ENCODE measurements at places on chromosomes 12 and 14.

DNA sequence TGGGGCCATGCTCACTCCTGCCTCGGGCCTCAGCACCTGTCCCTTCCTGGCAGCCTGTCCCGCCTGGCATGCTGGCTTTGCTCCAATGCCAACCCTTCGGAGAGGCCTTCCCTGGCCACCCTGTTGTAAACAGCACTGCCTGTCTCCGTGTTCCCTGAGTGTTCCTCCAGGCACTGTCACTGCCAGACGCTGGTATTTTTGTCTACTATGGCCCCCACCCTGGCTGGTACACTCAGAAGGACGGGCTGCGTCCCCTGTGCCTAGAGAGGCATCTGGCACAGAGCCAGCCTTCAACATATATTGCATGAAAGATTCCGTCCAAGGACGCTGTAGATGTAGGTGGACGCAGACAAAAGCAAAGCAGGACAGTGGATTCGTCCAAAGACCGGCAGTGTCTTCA, 2.7 kb upstream of the ASPG start:
- peak; percentile 35 for DNase-seq

DNA sequence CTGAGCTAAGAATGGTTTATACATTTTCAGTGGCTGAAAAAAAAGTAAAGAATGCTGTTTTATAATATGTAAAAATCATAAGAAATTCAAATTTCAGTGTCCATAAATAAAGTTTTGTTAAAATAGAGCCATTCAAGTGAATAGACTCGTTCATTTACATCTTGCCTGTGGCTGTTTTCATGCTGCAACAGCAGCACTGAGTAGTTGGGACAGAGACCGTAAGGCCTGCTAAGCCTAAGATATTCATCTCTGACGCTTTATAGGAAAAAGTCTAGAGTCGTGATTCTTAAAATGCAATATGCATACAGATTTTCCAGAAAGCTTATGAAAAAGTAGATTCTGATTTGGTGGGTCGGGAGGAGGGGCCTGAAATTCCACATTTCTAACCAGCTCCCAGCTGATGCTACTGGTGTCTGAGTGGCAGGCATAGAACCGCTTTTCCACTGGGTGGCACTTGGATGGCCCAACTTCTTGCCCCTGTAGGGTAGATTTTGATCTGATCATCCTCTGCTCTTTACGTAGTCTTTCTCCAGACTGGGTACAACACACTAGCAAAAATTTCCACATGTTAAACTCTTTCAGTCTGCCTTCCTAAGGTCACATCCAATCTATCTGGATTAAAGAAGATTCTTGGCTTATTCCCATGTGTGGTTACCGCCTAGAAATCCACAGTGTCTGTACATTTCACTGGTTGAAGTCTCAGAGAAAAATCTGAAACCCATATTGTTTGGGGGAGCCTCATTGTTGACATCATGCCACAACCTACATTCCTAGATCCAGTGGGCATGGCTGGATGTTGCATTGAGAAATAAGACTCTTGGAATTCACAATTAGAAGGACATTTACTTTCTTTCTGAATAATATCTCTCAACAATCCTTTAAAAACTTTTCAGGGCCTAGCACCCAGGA, 151.2 kb downstream of the C12orf75 start:
- no peak for DNase-seq

GRCh38 chr12:47989666-47990065, 14.6 kb downstream of the COL2A1 start:
- DNase-seq, result no peak

- no peak for DNase-seq
These were observed 354.8 kb downstream of the AEBP2 start for GRCh38 chr12:19794116-19794515.

- DNase-seq, result no peak
These were observed 950.2 kb downstream of the BCL11B start for GRCh38 chr14:98321841-98322240.

- DNase-seq, result no peak
These were observed 4.2 kb downstream of the OR10G3 start for GRCh38 chr14:21575661-21576060.

DNA sequence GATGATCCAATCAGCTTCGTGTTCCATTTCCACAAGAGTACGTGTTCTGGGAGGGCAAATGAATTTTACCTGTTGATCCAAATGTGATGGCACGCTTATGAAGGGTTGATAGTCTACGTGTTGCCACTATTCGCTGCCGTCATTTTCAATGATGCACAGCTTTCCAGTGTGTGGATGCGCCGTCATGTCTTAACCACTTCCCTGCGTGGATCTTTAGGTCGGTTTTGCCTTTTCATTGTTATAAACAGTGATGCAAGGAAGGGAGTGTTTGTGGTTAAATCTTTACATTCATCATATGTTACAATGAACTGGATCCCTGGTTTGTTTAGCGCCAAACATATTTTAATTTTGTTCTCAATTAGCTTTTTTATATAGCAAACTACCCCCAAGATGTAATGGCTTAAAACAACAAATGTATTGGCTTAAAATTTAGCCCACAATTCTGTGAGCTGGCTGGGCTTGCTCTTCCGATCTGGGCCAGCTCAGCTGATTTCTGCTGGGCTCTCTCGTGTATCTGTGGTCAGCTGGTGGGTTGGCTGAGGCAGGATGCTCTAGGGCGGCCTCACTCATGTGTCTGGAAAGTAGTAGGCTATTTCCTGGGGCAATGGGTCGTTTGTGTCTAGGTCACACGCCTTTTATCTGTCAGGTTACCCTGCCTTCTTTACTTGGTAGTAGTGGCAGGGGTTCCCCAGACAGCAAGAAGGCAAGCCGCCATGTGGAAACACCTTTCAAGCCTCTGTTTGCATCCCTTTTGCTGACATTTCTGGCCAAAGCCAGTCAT, 176.7 kb downstream of the CRADD start:
- DNase-seq, result no peak

DNA sequence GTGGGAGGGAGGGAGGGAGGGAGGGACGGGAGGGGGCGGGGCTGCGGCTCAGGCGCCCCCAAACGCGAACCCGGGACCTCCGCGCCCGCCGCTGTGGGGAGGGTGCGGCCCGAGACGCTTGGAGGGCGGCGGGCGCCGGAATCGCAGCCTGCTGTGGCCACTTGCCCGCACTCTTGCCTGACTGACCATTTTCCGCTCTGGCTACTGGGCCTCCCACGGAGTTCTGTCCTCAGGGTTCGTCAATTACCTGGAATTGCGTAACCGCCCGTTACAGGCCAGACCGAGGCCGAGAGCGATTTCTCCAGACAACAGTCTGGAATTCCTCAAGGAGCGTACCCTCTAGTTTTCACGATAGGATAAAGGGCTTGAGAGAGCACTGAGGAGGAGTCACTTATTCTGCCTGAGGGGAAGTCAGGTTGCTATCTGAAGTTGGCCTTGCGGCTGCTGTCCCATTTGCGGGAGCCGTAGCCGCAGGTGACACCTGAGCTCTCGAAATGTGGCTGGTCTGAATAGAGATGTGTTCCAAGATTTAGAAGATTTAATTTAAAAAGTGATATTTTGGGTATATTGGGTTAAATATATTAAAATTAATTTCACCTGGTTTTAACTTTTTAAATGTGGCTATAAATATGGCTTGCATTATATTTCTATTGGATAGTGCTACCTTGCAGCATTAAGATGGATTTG, 446 bp upstream of the ZNF641 start:
- DNase-seq, result peak; percentile 3

DNA sequence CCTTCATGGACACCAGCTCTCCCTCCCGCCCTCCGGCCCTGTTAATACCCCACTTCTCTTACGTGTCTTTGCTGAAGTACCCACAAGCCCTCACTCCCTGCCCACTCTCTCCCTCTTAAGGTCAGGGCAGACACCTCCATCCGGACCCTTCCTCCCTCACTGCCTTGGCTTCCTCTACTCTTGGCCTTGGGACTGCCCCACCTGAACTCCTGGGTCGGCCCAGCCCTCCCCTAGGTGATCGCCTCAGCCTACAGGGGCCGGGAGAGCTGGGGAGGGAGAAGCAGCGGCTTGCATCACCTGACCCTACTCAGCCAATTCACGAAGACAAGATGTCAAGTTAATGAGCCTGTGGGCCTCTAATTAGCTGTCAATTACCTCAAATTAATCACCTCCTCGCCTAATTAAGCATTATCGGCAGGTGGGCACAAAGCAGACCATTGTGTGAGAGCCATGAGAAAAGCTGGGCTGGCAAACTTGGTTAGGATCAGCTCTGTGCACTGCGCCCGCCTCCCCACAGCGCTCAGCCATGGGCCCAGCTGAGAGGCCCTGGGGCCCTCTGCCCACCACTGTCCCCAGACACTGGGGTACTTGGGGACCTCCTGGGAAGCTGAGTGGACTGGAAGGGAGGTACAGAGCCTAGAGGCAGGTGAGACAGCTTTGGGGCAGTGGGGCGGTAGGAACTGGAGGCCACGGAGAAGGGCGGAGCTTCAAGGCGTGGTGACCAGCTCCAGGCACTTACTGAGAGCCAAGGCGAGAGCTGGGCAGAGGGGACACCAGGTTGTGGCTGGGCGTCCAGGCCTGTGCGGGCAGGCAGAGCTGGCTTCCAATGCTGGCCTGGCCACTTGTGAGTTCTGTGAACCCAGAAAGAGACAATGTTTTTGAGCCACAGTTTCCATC, 25.1 kb upstream of the VSX2 start:
- DNase-seq, result no peak

GRCh38 chr12:91183551-91183950, 934 bp upstream of the DCN start:
- no peak for DNase-seq

DNA sequence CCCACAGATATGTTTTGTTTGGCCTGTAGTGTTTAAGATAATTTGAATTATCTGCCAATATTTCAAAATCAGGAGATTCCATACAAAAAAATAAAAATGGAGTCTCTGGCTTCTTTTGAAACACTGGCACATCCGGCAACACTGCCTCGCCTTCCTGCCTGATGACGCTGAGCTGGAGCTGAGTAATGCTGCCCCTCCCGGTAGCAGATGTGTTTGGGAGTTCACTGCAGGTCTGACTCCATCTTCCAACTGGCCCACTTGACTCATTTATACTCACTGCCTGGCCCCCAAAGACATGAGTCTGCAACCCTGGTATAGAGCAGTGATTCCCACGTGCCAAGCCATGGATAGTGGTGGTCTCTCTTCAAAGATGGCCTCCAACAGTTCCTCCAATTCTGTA, 7.4 kb downstream of the CIT start:
- DNase-seq, result no peak

- peak; percentile 45 for DNase-seq
These were observed 2.6 kb downstream of the SIX4 start for GRCh38 chr14:60721326-60722106.

DNA sequence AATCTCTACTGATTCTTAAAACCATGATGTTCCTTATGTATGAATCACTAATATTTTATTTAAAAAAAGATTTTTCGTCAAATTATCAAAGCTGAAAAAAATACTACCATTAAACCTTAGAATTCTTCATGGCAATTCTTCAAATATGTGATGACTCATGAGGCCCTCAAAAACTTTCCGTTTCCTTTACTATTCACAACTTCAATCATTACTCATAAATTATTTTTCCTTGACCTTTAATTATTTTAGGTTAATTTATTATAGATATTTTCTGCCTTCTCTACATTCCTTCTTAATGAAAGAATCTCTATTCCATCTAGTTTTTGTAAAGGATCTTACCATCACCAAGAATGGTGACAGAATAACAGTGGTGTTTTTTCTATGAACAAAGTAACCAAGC, 162.1 kb upstream of the SOX5 start:
- DNase-seq, result no peak

- no peak for DNase-seq
These were observed 52.3 kb upstream of the GPHB5 start for GRCh38 chr14:63371033-63371432.

DNA sequence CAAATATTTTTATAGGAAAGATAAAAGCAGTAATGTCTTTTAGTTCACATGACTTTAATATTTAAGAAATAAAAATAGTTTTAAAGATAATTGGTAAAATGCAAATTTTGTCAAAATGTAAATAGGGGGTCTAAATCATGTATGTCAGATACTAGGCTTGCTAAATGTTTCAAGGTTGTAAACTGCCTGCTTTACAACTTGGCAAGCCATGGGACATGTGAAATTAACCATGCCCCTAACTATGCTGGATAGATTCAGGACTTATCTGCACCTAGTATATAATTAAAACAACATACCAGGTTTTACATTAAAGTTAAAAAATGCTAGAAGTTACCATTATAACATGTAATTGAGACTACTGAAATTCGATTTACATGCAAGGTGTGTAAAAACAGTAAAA, 537.3 kb upstream of the MIS18BP1 start:
- DNase-seq, result no peak

DNA sequence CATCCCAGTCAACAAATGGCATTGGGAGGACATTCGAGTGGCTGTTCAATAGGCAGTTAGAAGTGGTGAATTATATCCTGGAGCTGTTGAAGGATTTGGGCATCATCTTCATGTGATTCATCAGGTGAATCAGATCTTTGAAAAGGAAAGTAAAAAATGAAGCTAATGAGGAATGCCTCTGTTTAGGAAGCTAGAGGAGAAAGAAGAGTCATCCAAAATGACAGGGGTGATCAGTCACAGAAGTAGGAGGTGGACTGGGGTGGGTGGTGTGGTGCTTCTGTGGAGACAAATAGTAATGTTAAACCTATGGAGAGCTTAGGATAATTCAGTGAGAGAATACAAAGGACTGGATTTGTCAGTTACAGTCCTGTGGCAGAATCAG, 32.7 kb downstream of the DIP2B start:
- no peak for DNase-seq

- DNase-seq, result no peak
These were observed 3.3 kb upstream of the SLC22A17 start for GRCh38 chr14:23355871-23356435.

GRCh38 chr12:121731473-121731872, 18.9 kb downstream of the TMEM120B start:
- DNase-seq, result no peak

GRCh38 chr14:71339650-71340415, 432.6 kb downstream of the PCNX1 start:
- DNase-seq, result no peak

DNA sequence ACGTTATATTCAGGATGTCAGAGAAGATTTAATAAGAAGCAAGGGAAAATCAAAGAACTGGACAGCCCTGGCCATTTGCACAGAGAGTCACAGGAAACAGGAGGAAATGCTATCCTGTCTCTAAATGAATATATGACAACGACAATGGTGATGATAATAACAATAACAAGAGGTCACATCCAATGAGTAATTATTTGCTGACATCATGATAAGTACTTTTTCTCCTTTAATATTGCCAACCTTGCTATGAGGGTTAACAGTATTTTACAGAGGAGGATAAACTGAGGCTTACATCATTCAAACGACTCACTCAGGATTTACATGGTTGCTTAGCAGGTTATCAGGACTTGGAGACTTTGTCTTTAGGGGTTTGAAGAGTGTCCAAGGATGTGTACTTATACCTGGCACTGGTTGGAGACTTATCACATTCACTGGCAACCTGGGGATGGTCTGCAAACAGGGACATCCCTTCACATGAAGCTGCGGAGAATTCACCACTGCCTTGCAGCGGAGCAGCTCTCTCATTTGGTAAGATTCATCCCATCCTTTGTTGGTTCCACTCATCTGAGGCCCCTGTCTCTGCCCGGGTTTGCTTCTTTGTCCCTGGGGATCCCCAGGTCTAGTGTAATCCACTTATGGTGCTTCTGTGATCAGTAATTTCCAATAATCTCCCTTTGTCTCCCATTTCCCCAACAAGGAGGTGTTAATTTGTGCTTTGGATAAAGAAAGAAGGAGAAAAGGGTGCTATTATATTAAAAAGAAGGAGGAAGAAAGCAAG, 637.8 kb downstream of the BCL11B start:
- DNase-seq, result no peak

GRCh38 chr12:126663304-126664094, 1598.3 kb downstream of the AACS start:
- no peak for DNase-seq
